Hindlimb muscle (tissue), 1 donor: ENCODE measurements at places on chromosomes 5 and 9.

DNA sequence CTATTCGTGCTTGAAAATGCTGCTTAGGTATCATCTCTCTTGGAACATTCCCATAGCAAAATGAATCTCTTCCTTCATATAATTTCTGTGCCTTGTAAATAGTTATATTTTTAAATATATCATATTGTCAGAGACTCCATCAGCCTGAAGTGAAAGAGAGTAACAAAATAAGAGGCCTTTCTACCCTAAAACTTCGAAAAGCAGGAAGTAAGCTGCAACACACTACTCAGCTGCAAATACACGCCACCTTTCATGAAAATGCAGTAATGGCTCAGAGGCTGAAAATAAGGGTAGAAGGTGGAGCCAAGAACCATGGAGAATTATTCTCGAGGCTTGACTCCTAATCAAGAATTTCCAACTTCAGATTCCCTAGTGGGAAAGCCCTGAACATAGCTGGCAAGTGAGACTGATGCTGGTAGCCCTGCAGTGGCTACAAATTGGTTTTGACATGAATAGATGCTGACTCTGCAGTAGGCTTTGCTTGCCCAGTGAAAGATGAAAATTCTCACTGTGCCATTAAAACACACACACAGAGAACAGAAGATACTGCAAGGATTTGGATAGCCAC, 30.2 kb upstream of the PTGER4 start:
- DNase-seq, result no peak

DNA sequence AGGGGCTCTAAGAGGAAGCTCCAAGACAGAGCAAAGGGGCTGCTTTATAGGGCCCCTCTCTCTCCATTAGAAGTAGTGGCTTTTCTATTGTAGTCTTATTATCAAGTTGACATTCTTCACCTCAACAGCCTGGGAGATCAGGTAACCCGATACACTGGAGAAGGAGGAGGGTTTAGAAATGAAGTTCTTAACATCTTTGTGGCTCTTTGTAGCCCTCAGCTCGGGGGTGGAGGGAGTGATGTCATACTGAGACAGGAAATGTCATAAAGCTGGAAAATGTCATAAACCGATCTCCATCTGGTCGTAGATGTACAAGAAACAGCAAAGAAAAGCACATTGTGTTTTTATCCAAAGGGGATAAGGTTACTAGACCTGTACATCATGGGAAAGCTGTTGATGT, 17.9 kb downstream of the PDZD2 start:
- no peak for DNase-seq

DNA sequence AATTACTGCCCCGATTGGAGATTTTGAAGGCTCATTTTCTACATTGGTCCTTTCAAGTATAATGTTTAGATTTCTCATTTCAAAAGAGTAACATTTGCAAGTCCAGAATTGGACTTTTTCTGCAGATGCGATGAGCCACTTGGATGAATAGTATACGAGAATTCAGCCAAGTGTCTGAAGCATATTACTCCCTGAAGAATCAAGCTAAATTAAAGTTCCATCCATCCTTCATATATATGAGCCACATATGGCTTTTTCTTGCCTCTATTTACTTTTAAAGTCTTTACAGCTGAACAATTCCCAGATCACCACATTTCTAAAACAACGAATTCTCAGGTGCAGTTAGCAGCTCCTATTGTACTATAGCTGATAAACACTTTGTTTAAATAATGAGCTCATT, 288.7 kb downstream of the CEMIP2 start:
- peak; percentile 32 for DNase-seq

DNA sequence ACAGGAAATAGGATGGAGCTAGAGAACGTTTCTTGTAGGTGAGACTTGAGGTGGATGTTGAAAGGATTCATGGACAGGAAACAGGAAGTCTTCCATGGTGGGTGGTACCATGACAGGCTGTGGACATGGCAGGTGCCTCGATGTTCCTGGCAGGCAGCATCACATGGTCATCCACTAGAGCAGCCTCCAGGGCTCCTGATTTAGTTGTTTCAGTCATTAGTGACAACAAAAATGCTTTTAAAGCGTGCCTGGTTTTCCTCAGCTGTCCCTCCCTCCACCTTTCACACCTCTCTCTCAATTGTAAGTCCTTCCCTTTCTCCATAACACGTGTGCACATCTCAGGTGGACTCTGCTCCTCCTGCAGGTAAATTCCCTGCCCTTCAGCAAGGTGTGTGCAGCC, 25.2 kb upstream of the ASPN start:
- DNase-seq, result no peak

DNA sequence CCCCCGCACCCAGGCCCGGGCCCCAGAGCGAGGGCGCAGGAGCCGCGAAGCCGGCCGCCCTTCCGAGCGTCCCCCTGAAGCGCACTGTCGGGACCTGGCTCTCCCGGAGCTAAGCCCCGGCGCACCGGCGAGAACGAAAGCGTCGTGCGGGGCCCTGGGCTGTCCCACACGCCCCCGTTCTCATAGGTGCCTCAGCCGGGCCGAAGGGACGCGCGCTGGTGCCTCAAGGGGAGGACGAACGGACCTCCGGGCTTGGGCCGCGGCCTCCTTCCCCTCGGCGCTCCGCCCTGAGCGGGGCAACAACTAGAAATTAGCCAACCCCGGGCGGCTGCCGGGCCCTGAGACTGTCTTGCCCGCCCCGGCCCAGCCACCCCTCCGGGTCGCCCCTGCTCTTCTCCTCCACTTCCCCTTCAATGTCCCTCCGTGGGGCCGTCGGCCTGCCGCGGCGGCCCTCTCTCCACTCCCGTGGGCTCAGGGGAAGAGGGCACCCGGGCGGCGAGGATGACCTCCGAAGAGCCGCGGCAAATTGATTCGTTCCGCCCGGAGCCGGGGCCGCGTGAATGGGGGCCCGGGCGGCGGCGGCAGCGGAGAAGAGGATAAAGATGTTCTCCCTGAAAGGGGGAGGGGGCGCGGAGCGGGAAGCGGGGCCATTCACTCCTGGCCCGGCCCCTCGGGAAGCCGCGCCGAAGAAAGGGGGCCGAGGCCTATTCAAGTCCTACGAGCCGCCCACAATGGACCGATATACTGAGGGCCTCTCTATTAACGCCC, 3.5 kb upstream of the PRDM12 start:
- DNase-seq, result no peak

- no peak for DNase-seq
Observed at GRCh38 chr5:143205386-143205785, 198.1 kb downstream of the NR3C1 start.

- no peak for DNase-seq
Observed at GRCh38 chr9:92992549-92992948, 45.2 kb downstream of the FGD3 start.

DNA sequence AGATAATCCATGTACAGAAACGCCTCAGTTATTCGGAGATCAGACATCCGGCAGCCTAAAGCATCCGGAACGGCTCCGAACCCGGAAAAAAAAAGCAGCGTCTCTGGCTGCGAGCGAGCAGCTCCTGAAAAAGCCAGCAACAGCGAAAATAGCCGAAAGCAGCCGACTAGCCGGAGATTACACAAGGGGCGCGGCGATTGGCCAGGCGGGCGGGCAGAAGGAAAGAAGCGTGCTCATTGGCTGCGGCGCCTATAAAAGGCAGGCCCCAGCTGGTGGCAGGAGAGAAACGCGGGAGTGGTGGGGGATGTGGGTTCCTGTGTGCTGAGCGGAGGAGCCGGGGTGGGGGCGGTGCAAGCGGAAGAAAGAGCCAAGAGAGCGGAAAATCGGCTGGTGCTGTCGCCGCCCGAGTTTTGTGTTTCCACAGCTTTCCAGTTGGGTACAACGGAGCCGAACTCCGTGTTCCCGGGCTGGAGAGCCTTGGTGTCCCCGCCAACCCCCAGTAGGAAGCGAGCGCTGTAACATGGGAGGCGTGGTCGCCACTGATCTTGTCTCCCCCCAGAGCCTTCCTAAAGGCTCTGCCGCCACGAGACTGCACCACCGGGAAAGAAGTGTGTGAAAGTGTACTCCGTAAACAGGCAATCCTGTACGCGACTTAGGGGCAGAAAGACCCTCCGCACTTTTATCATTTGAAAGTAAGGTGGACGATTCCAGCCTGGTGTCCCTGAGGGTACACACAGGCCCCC, at the start of gene ARL15:
ARL15 (minus strand) TSS at position 141 of the 743 bp plus-strand sequence.
- peak; percentile 98 for DNase-seq

DNA sequence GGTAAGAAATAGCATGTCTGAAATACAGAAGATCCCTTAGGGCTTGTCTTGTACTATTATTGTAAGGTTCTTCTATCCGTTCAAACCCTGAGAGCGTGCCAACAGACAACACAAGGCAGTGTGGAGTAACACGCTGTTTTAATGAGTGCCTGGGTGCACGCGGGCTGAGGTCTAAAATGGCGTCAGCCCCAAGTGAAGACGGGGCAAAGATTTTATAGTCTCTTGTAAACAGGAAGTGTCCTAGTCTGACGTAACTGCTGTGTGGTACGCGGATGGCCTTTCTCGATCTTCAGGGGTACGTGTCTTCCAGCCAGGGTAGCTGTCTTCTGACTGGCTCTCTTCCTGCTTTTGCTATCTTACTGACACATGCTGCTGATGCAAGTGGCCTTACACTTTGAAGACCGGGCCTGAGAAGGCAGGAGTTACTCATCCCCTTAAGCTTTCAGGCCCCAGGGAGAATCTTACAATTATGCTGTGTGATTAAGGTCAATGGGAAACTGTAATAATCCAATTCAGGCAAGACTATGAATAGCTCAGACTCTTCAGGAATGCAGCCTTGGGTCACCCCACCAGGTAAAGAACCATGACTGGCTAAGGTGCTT, 1812.0 kb upstream of the CDH9 start:
- no peak for DNase-seq

GRCh38 chr5:110478895-110479294, 247.6 kb downstream of the TMEM232 start:
- DNase-seq, result no peak

DNA sequence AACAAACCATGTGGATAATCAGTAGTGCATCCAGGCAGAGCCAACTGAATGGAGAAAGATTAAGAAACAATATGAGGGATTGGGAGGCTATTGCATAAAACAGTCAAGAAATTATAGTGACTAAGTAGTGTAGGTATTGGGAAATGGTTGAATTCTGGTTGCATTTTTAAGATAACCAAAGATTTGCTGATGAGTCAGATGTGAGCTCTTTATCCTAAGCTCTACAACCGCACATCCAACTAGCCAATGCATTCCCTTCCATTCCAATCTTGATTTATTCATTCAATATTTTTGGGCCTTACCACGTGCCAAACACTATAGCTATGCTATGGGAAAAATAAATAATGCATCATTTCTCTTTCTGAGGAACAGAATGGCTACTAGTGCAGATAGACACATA, 524.5 kb upstream of the RGMB start:
- DNase-seq, result no peak
